ENCODE measurements at places on chromosomes 5 and 9. TPM values are rescaled to one million over a fixed set of nuclear protein-coding genes. Genes with fewer than 3 reads are reported as not detected.

GRCh38 chr5:140186267-140186671 is 11.3 kb downstream of the CYSTM1 start:
- DNase-seq = no peak

DNA sequence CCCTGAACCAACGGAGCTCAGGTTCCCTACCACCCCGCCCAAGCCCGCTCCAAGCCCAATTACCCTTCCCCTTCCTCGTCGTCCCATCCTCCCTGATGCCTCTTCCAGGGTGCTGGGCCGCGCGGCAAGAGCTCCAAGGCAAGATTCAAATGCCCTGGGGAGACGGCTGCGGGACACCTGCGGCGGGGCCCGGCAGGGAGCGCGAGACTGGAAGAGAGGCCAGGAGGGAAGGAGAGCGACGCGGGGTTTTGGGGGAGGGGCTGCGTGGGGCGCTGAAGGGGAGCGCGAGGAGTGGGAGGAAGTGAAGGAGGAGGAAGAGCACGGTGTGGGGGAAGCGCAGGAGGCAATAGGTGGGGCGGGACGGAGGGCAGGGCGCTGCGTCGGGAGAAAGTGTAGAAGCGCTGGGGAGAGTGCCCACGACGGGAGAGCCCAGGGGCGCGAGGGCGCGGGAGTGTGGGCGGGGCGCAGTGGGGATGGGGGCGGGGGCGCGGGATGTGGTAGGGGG is 975 bp upstream of the NXNL2 start:
- no peak for DNase-seq

GRCh38 chr5:139982975-139983240 is 60.2 kb downstream of the NRG2 start:
- DNase-seq = no peak

- no peak for DNase-seq
These were observed 11.5 kb downstream of the LARP1 start for GRCh38 chr5:154766558-154767281.

GRCh38 chr9:70472268-70473249 is 58.1 kb upstream of the KLF9 start:
- DNase-seq = no peak

DNA sequence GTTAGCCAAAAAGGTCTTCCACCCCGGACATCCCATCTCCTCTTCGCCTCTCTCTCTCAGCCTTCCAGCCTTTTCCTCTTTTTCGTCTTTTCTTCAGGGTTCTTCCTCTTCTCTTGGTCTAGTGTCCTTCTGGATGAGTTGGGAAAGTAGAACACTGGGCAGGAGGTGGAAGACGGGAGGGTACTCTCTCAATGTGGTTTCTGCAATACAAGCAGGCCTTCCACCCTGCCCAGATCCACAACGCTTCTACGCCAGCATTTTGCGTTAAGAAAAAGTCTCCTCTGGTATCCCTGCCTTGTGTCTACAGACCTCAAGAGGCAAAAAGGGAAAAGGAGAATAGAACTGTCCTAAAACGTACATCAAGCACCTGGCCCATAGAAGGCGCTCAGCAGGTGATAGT is 587.8 kb downstream of the BNC2 start:
- DNase-seq = no peak

DNA sequence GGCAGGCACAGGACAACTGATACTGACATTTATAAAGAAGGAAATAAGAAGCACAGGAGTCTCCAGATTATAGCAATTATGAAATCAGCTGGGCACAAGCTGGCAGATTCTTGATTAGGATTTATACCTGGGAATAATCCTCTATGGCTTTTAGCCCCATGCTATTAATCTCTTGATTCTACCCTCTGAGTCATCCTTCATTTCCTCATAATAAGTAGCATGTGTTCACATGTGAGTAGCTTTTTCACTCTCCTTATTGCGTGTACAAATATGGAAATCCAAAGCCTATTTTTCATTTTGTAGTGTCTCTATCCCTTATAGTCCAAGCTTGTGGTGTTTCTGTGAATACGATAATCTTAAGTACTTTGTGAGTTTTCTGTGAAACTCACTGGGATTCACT is 185.0 kb upstream of the PRLR start:
- DNase-seq = no peak

- no peak for DNase-seq
These were observed 133.8 kb upstream of the SLC24A2 start for GRCh38 chr9:19922476-19923118.

DNA sequence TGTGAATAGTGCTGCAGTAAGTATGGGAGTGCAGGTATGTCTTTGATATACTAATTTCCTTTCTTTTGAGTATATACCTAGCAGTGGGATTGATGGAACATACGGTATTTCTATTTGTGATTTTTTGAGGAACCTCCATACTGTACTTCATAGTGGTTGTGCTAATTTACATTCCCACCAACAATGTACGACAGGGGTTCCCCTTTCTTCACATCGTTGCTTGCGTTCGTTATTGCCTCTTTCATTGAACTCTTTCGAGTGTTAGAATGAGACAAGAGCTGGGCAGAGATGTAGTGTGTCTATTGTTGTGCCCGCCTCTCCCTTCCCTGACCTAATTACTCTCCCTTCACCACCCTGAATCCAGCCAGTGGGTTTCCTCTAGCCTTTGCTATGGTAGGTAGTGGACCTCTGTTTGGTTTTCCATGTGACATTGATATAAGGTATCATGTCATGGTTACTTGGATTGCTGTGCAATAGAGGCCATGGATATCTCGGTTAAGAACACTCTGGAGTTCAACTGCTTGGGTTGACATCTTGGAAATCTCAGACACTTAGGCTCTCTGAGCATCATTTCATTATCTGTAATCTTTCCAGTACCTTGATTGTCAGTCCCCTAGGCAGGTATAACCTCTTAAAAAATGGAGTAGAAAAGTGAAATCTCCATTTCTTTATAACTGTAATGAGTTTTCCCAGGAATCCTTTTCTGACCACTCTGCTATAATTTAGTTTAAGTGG is 19.5 kb downstream of the AOPEP start:
- DNase-seq = no peak

- no peak for DNase-seq
These were observed 41.0 kb downstream of the B4GALT1 start for GRCh38 chr9:33125871-33126823.

DNA sequence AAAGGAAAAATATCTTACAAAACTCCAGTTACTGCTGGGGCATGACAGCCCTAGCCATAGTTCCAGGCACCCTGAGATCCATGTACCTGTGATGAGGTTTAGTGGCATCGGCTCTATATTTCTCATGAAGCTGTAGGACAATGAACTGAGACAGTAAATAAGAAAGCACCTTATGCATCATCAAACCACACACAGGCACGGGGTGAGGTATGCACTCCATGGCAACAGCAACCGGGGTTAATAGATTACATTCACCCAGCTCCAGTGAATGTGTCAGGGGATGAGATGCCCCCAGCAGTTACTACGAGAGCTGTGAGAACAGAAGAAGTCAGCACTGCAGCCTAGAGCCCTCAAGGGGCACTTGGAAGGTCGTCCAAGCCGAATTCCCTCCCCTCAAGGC is 162.0 kb upstream of the S1PR3 start:
- no peak for DNase-seq

DNA sequence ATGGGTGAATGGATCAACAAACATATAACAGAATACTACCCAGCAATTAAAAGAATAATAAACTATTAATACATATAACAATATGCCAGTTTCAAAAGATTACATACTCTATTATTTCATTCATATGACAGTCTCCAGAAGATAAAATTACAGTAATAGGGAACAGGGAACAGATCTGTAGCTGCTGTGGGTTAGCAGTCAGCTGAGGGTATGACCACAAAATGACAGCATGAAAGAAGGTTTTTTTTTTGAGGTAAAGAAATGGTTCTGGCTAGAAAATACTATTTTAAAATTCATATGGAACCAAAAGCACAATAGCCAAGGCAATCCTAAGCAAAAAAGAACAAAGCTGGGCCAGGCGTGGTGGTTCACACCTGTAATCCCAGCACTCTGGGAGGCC is 73.0 kb upstream of the NR5A1 start:
- DNase-seq = no peak

- DNase-seq = no peak
These were observed 302.7 kb upstream of the NREP start for GRCh38 chr5:112059579-112060135.

DNA sequence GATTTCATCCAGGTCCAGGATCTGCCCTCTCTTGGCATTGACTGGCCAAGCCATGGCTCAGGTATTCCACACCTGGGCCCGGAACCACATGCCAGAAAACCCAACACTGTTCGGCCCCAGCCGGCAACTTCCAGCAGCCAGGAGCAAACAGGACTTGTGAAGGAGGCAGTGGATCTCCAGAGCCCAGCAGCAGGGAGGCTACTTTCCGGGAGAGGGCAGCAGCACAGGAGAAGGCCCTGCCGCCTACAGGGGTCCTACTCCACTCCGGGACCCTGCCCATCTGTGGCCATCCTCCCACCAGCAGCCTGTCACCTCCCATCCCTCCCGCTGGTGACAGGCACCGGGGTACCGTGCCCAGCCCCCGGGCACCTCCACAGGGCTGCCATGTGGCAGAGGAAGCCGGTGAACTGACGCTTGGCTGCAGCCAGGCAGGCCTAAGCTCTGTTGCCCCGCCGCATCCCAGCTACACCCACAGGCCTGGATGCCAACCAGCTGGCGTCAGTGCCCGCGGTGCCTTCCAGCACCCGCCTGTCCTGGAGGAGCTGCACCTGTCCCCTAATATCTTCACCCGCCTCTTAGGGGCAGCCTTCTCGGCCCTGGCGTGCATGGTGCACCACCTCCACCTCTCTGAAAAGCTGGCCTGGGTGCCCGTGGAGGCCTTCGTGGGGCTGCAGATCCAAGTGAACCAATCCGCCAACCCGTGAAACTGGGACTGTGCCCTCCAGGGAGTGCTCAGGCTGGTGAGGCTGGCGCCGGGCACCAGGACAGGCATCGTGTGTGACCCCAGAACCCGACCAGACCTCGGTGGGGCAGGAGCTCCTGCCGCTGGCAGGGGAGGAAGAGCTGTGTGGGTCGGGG is 18.9 kb upstream of the SLC30A5 start:
- no peak for DNase-seq

DNA sequence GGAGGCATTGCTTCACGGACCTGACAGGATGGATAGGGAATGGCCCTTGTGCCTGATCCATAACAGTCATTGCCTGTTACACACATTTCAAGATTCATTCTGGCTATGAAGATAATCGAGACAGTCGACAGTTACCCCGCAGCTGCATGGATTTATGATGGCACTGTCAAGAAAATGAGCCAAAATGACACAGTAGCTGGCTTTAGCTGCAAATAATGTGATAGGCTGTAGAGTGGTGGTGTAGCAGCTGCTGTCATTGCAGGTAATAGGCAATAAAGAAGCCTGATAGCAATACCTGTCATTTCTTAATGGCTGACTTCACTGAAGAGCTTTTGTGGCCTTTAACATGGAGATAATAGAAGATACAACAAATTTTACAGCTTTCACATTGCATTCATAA is 1085.2 kb upstream of the ARRDC3 start:
- DNase-seq = no peak

PFDN1 gene
- 54.1 TPM for total RNA-seq

SURF2 gene
- total RNA-seq = 15.2 TPM

STPG3 gene
- total RNA-seq = not detected

Measured in omental fat pad (tissue), 4 donors.